ENCODE measurements at places on chromosomes 16 and 17.

DNA sequence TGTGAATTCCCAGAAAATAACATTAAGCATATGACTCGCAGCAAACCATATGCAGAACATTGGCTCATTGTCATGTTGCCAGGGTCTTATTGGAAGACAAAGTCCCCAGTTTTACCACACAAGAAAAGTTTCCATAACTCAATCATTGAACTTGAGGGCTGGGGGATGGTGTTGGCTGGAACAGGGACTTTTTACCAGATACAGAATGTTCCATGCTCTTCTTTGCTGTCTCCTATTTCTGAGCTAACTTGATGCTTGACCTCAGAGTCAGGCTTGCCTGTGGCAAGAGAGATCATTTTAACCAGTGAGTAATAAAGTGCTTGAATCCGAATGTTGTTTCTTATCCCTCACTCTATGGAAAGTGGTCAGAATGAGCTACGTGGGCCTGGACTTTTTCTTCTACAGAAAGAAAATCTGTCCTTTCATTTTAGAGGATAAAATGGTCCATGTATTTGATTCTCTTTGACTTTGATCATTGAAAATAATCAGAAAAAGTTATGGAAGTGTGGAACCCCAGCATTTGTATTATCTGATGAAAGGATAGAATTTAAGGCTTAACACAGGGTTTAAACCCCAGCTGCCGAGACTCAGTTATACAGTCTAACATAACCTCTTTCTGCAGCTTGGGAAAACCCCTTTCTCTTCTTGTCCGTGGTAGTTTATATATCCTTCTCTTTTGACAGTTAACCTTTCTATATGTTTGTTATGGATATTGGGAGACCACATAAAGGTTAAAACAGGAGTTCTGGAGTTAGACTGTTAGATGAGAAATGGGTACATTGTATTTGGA is 67.0 kb downstream of the TUBD1 start:
- DNase-seq, result peak; percentile 24

DNA sequence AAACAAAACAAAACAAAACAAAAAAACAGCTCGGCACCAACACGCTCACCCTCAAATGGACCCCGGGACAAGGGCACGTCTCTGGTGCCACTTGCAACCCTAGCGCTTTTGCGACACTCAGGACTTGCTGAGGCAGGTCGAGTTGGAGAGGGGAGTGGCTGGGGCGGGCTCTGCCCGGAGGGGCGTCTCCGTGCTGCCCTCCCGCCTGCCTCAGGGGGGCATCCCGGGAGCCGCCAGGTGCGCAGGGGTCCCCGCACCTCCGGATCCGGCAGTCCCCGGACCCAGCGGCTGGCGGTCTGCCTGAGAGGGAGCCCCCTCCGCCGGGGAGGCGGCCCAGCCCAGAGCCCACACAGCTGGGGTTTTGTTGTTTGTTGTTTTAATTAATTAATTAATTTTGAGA is at the start of gene SLC52A1:
Gene SLC52A1, minus strand, starts transcription at position 112 of the 400 bp plus-strand sequence. CDS start 820 bp downstream, outside the sequence.
- DNase-seq, result no peak

DNA sequence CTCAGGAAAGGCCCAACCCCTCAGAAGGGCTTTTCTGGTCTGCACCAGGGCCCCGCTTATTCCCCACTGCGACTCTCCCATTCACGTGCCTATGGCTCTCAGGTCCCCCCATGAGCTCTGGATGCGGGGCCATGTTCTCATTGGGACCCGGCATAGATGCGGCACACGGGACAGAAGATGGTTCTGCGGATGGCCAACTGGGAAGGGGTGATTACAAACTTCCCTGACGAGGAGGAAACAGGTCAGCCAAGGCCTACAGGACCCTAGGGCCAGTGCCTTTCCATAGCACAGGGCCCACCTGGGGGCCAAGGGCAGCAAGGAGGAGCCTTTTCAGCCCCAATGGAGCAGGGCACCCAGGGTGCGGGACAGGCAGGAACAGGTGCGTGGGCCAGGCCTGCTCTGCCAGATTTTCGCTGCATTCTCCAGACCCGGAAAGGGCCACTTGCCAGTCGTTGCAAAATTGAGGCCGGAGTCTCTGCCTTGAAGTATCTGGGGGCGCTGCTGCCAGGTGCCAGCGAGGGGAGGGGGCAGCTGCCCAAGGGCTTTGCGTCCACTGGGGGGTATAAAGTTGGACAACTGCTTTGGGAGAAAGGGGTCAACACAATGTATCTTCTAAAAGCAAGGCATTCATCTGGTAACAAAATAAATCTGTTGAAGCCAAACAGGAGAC is 20.5 kb downstream of the SLC7A5 start:
- DNase-seq, result no peak

- DNase-seq, result no peak
Observed at GRCh38 chr17:69557339-69557738, 142.8 kb downstream of the MAP2K6 start.

Data from hematopoietic multipotent progenitor cell treated with erythropoietin and hydrocortisone succinate and interleukin-3 and kit ligand, for 6 days (in vitro differentiated cells).